Naive thymus-derived CD4-positive, alpha-beta T cell (primary cell): ENCODE measurements at places on chromosomes 3 and 15.

DNA sequence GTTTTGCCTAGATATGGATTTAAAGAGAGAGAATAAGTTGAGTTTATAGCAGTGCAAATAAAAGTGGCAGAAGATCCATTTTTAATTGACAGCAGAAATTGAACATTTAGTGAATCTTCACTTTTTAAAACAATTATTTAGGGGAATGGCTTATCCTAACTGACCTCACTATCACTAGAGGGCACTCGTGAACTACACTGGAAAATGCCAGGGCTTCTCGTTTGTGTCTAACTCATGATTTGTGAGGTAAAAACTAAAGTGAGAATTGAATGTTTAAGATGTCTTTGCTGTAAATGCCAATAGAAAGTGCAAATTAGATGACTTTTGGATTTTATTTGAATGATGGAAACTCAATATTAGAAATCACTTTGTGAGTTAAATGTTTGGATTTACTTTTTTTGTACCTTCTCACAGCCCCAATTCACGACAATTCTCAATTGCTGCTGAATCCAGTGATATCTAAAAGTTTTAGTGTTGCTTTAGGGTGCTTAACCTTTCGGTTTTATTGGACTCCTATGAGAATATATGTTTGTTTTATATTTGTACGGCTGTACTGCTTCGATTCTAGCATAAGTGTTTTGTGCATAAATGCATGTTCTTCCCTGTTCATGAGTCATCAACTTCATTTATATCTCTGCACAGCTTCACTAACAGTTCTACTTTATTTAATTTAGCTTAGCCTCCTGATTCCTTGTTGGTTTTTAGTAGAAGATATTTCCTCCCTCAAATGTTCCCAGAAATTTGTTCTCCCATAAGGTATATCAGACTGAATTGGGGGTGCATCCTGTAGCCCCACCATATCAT, 462.1 kb downstream of the MFSD1 start:
- DNase-seq = no peak

- no peak for DNase-seq
Observed at GRCh38 chr15:77187751-77188464, 117.0 kb upstream of the TSPAN3 start.

GRCh38 chr15:80978685-80979329, 10.8 kb downstream of the MESD start:
- no peak for DNase-seq

DNA sequence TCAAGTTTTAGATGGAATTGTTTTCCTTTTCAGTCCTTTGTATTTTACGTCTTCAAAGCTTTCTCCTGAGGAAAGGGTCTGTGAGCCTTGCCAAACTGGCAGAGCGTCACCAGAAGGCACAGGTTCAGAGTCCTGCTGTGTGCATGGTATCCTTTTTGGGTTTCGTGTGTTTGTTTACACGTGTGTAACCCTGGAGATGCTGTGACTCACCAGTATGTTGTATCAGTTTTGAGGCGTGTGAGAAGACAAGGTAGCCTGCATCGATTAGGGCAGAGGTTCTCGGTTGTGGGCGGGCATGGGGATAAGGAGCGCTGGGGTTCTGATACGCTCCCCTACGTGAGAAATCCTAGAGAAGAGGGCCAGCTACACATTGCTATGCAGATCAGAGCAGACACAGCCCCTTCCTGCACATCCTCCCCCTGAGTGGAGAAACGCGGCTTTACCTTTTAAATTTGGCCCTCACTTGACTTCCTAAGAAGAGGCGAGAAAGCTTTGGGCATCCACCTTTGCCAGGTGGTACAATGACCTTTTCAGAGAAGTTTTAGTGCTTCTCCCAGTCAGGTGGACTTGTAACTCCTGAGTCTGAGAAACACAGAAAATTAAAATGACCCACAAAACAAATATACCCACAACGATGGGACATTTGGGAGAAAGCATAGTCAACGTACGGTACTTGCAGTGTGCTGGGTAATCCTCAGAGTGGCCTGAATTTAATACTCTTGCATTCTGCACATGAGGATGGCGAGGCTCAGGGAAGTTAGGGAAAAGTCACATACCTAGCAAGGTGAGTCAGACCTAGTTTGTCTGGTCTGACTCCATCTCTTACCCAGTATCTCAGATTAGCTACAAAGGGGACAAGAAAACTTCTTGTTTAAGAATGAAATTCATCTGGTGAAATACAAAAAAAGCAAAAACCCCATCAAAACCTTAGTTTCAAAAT, 38.1 kb downstream of the TRAK1 start:
- no peak for DNase-seq
